Activated CD8-positive, alpha-beta T cell treated with anti-CD3 and anti-CD28 coated beads for 36 hours (primary cell): ENCODE measurements at places on chromosomes 3 and 15. TPM values are rescaled to one million over a fixed set of nuclear protein-coding genes. Genes with fewer than 3 reads are reported as not detected.

DNA sequence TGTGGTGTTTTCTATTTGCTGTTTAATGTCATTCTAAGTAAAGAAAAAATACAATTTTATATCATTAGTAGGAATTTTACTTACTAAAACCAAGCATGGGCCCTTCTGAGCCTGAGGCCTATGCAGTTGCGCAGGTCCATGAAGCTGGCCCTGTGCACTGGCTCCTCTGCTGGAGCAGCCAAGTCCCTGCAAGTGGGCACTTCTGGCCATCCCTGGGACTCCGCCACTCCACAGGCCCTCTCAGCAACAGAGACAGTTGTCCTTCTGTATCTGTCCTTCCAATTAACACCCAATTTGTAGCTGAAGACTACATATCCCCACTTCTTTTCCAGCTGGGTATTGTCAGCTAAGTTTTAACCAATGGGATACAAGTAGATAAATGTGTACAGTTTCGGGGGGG, 49.9 kb upstream of the RYK start:
- DNase-seq: no peak

DNA sequence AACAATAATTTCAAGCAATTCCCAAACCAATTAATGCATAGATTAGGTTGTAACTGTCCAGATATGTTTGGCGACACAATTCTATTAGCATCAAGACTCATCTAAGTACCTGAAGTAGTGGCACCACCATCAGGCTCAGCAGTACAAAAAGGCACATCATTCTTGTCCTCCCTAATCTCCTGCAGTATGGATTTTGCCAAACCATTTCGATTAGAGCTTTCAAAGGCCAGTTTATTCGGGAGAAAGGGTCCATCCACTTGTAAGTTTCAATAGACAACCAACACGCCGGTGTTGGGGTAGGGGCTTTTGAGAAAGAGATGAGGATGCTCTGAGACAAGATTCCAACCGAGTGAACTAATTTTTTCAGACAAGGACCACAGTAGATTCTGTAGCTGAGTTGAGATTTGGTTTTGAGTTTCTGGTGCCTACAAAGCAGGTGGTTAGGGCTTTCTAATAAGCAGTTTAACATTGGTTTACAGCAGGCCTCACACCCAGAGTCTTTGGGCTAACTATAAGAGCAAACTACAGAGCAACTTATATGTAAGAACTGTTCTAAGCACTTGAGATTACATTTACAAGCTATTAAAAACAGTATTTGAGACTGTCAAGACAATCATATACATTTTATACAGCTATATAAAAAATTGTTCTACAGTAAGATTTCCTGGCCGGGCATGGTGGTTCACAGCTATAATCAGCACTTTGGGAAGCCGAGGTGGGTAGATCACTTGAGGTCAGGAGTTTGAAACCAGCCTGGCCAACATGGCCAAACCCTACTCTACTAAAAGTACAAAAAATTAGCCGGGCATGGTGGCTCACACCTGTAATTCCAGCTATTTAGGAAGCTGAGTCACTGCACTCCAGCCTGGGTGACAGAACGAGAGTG, 4.5 kb downstream of the RPL22L1 start:
- no peak for DNase-seq

- DNase-seq: no peak
These were observed 278.4 kb downstream of the OCA2 start for GRCh38 chr15:27820722-27821121.

AP3B2 gene
- total RNA-seq: 0.16 TPM

- DNase-seq: no peak
These were observed 21.0 kb downstream of the CHST2 start for GRCh38 chr3:143140550-143140949.

ZNF501 gene
- total RNA-seq: 3.2 TPM

ANKRD34C gene
- total RNA-seq: not detected

DNA sequence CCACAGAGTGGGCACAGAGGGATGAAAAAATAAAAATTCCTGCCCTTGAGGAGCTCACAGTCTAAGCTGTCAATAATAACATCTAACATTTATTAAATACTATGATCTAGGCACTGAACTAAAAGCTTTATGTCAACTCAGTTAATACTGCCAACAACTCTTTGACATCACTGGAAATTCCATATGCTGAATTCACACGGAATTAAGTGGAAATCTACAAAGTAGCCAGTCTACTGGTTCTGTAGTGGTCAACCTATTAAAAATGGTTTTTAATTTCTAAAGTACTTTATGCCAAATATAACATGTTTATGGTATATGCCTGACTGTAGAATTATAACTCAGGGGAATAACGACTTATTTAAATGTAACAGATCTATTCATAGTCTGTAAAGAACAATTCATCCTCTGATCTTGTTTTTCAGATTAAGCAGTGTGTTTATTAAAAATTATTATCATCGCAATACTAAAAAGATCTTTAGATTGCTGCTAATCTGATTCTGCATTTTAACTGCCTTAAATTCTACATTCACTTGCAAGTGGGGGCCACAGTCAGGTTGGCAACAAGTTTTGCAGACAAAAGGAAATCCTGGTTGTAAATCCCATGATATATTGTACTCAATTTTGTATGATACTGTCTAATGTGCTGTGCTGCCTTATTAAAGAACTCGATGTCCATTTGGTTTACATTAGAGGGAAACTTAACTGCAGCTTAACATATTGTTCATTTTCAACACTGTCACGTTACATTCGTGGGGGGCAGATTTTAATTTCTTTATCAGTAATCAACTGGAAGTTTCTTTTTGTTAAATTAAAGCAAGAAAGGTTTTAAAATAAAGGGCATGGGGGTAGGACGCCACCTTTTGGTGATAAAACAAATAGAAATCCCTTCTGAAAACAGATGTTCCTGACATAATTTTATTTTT, 2.6 kb upstream of the FOXP1 start:
- peak; percentile 53 for DNase-seq

CLDN16 gene
- total RNA-seq: not detected

DNA sequence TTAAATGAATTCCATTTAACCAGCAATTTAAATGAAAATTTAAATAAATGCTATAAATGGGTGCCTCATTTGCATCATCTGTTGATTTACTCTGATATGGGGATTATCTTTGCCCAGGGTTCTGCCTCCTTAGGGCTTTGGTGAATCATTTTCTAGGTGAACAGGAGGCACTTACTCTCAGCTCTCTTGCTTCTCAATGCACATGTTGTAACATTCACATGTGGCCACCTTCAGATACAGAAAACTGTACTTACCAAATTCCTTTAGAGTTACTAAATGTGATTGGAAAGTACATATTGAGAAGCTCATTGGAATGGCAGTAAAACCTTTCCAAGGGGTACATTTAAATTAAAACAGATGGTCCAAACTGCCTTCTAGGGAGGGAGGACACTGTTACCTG, 20.8 kb downstream of the GADL1 start:
- no peak for DNase-seq

GRCh38 chr3:43525386-43525785, 96.4 kb downstream of the ANO10 start:
- no peak for DNase-seq

DNA sequence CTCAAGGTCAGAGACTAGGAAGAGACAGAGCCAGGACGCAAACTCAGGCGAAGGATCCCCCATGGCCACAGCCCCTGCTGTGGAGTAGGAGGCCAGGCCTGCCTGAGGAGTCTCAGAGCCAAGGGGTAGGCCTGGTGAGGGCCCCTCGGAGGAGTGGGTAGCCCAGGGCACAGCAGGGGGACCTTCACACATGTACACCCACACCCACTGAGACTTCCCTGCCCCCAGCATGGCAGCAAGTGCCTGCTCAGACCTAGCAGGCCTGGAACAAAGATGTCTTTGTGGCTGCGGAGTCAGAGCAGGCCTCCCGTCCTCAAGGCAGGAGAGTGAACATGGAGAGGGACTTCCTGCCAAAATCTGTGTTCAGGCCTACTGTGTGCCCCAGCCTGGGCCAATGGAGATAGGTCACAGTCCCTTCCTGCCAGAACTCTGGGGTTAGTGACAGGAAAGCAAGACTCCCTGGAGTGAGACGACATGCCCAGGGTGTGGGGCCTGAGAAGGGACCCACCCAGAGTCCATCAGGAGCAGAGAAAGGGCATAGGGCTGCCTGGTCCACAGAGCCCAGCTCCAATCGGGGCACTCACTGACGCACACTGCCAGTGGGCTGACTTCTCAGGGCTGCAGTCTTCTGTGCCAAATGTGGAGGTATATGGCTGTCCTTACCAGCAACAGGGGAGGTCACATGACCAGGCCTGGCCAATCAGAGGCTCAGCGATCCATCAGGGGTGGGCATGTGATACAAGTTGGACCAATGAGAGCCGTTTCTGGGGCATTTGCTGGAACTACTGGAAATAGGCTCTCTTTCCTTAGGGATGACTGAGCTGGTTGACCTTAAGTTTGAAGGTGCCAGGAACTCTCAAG, 2.3 kb downstream of the GRIP2 start:
- DNase-seq: peak; percentile 37

GPR62 gene
- total RNA-seq: not detected

FAIM gene
- 6.0 TPM for total RNA-seq

GRCh38 chr3:123122525-123123315, 55.9 kb downstream of the PDIA5 start:
- no peak for DNase-seq

- no peak for DNase-seq
These were observed 78.4 kb downstream of the FBXL2 start for GRCh38 chr3:33355611-33356010.

DNA sequence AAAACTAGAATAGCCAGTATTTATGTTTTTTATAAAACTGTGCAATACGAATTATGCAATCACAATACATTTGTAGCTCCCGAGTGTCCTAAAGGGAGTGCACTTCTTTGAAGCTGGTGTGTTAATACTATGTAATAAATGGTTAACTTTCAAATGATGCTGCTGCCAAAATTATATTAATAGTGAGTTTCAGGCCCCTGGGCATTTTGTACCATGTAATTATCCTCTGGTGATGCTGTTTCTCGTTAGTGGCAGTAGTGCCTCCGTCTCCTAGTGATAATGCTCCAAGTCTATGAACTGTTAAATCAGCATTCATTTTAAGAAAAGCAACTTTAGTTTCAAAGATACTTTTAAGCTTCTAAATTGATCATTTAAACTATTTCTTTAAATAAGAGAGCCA, 132.7 kb upstream of the BHLHE40 start:
- DNase-seq: no peak

DNA sequence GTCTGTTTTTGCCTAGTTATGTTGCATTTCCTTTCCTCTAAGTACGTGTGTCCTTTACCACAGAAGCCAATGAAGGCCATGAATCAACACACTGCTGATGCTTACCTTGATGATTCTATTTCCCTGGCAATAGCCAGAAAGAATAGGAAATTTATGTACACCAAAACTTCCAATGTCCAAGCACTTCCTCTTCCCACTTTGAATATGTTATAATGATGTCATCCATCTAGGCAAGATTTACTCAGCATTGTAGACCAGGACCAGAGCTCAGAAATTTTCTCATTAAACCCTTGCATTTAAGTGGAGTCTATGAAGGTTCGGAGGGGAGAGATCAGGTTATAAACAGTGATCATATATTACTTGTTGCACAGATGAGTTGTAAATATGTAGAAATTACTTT, 126.0 kb downstream of the THRB start:
- DNase-seq: no peak

GRCh38 chr3:172082269-172082668, 42.9 kb downstream of the FNDC3B start:
- DNase-seq: no peak

GRCh38 chr15:32636908-32637567, 4.5 kb upstream of the SCG5 start:
- no peak for DNase-seq
